ENCODE measurements at places on chromosomes 6 and 20.

- no peak for DNase-seq
These were observed 437.7 kb downstream of the PLCB1 start for GRCh38 chr20:8569766-8570165.

- DNase-seq, result no peak
These were observed 28.7 kb upstream of the TXNDC5 start for GRCh38 chr6:7939184-7939863.

DNA sequence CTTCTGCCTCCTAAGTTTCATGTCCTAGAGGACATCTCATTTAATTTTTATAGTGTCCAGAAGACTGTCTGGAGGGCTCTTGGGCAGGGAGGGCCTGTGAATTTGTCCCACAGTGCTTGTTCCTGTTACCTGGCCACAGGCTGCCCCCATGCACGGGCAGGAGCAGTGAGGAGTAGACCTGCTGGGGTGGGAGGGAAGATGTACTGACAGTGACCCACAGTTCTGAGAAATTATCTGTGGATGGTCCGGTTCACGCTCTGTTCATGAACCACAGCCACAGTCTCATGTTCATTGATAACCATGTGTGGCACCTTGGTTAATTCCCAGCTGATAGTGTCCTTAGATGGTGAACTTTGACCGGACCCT, 18.8 kb upstream of the ZNF831 start:
- no peak for DNase-seq

DNA sequence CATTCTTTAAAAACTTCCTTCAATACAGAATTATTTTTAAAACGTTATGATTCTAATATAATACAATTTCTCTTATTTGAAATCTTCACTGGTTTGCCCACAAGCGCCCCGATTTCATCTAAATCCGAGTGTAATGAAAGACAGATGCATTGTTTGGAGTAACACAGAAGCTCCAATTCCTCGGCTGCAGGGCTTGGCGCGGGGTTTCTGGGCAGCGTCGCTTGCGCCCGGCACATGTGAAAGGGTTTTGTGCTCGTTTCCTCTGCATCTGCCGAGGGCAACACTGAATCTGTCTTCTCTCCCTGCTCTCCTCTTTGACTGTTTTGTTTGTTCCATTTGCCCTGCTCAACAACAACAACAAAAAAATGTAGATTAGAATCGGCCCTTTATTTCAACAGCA, 248.6 kb upstream of the QKI start:
- no peak for DNase-seq

GRCh38 chr20:46031701-46032254, 2.8 kb downstream of the SLC12A5 start:
- DNase-seq, result no peak

- no peak for DNase-seq
These were observed 37.9 kb upstream of the FUCA2 start for GRCh38 chr6:143549221-143549948.

DNA sequence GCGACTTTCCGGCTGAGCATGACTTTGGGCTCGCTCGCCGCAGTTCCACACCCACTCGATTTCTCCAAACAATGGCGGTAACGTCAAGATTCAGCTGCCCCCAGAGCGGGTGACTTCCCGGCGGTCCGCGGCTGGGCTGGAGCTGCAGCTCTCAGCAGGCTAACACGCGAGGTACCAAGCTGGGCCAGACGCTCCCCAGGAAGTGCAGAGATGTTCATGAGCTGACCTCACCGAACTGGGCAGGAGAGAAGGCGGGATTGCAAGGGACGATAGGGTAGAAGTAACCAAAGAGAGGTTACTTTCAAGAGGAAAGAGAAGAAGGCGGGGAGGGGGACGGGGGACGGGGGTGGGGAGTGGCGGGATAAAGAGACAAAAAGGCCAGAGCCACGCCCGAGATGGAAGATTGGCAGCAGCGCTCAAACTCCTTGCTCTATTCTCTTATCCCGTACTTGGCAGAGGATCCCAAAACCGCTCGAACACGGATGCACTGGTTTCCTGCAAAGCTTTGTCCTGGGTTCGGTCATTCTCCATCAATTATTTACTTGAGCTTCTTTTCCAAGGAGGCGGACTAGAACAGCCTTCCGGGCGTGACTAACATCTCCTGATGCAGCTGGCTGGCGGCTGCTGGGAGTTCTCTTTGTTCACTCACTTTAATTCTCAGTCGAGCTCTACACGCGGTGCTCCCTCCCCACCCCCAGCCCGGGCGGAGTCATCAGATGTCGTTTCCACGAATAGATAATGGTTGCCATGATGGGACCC, at the start of gene MTCL3:
Gene MTCL3 (minus strand): TSS at position 626 of the 759 bp plus-strand sequence.
- DNase-seq, result no peak

GRCh38 chr20:20386192-20386591, 18.3 kb downstream of the INSM1 start:
- no peak for DNase-seq

DNA sequence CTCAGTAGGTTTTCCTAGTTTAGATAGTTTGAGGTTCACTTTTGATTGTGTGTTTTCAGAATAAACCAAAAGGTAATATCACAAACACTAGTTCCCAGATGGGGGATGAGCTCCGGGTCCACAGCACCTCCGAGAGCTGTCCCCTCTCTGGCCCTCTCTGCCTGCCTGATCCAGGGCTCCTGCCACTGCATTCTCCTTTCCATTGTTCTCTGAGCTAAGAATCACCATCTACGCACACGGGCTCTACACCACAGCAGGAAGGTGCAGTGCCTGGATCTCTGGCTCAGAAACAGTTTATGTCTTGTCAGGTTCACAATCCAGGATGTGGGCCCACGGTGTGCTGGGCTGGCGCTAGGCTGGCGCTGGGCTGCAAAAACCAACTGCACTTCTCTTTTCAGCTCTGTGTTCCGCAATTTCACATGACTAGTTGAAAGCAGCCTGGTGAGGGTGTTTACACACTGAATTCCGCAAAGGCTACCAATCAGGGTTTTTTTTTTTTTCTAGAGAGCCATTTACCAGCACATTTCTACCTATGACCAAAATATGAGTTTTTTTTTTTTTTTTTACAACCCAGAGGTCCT, 167.5 kb downstream of the SOD2 start:
- DNase-seq, result peak; percentile 69
